ENCODE measurements at places on chromosomes 12 and 14. TPM values are rescaled to one million over a fixed set of nuclear protein-coding genes. Genes with fewer than 3 reads are reported as not detected.

The KRT74 gene
- not detected for total RNA-seq

DNA sequence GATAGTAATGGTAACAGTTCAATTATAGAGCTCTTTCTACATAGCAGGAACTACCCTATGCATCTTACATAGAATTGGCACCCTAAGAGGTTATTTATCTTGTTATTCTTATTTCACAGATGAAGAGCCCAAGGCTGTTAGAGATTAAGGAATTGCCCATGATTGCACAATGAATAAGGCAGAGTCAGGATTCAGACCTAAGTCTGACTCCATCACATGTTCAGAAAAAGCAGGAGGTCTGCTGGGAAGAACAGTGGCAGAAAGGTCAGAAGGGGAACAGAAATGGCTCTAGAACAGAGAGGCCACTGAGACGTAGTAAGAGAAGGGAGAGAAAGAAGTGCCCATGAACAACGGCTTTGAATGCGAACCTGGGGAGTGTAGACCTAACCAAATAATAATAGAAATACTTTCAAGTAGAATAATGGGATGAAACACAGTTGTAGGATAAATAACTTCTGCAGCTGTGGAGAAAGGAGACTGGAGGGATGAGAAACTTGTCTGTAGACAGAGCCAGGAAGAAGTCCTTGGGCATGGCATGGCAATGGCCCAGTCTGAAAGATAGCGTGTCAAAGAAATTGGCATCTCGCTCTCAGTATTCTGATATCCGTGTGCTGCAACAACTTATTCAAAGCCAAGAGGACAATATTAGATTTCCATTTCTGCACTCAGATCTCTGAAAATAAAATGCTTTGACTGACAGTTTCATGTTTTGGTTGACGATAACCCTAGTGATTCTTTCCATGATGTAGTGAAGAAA is 17.6 kb downstream of the MYBPC1 start:
- DNase-seq: no peak

DNA sequence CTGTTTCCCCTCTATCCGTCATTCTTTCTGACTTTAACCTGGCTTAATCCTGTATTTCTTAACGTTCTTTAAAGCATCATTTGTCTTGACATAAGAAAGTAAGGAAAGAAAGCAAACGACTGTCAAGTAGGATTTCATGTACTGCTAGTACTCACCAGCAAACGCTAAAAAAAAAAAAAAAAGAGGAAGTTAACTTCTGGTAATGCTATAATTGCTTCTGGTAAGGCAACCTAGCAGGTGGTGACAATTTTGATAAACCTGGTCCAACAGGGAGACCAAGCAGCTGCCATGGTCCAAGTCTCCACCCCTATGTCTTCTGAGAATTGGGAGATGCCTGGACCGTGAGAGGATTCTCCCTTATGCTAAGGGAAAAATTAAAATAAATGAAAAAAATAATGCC is 306.6 kb downstream of the DAD1 start:
- DNase-seq: no peak

DNA sequence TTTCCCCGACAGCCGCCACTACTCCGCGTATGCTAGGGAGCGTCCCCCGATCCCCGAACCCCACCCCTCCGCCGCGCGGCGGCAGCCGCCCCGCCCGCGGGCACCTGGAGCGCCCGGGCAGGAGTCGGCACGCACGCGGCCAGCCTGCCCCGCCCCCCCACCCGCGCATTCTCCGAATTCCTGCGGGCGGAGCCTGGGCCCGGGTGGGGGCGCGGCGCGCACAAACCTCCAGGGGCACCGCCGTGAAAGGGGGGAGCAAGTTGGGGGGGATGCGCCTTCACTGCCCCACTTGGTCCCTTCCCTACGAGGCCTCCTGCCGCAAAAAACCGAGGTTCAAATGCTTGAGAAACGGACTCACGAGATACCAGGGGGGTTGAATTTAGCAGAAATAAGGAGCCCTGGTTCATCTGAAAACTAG is 1.7 kb downstream of the AJUBA start:
- DNase-seq: peak; percentile 68

DNA sequence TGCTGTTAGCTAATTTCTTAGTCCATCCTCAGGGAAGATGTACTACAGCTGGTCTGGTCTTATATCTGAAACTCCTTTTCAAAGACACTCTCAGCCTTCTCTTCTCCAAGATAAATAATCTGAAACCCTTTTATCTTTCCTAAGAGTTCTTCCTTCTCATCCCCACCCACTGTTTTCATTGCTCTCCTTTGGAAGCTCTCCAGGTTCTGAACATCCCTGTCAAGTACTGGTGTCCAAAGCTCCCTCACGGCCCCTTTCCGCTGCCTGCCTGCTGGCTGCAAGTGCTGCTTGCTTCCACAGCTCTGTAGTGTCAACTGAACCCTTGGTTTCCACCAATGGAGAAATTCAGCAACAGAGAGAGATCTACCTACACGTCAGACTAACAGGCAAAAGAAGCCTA is 6.6 kb upstream of the SLC6A13 start:
- no peak for DNase-seq

GRCh38 chr12:76637807-76638206 is 78.2 kb upstream of the OSBPL8 start:
- peak; percentile 75 for DNase-seq

- peak; percentile 69 for DNase-seq
Observed at GRCh38 chr14:26863736-26864135, 265.9 kb upstream of the NOVA1 start.

GRCh38 chr12:64181430-64182291 is 40.4 kb downstream of the KICS2 start:
- DNase-seq: peak; percentile 98

The NRIP2 gene
- not detected for total RNA-seq

- no peak for DNase-seq
Observed at GRCh38 chr12:109815757-109816617, 17.2 kb downstream of the TRPV4 start.

DNA sequence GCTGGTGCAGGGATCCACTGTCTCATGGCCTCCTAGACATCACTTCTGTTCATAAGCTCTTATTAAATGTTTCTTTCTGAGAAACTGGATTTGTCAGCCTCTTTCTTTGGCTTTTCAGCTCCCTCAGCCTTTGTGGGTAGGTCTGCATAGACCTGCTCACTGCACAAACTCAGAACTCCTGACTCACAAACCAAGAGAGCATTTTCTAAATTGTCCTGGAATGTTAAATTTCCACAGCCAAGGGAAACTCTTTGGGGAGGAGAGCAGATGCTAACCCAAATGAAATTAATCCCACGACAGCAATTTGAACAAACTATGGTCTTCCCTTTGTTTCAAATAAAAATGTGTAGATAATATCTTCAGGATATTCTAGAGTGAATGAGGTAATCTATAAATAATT is 19.5 kb upstream of the CERS5 start:
- peak; percentile 75 for DNase-seq

GRCh38 chr14:82398256-82398655 is 864.6 kb upstream of the SEL1L start:
- DNase-seq: no peak

The NR1H4 gene
- total RNA-seq: not detected

DNA sequence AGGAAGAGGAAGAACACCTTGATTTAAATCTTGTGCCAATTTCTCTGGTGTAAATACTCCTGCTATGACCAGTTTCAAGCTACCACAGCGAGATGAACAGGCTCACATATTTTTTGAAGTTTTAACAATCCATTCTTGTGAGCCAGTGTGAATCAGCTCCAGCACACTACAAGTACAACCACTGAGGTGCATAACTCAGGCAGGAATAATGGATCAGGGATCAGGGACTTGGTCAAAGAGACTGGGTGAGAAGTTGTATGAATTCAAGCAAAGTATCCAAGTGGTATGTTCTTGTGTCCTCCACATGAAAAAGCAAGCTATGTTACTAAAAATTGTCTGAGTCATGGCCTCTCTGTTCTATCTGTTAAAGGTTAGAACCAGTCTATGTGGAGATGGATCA is 35.2 kb upstream of the KITLG start:
- peak; percentile 12 for DNase-seq

GRCh38 chr14:88870777-88871176 is 46.3 kb downstream of the TTC8 start:
- DNase-seq: no peak

GRCh38 chr14:52307905-52308304 is 6.2 kb upstream of the PTGER2 start:
- DNase-seq: no peak

GRCh38 chr12:106910202-106910601 is 45.5 kb upstream of the TMEM263 start:
- no peak for DNase-seq

- no peak for DNase-seq
Observed at GRCh38 chr12:62263966-62264365, 3.8 kb downstream of the USP15 start.

DNA sequence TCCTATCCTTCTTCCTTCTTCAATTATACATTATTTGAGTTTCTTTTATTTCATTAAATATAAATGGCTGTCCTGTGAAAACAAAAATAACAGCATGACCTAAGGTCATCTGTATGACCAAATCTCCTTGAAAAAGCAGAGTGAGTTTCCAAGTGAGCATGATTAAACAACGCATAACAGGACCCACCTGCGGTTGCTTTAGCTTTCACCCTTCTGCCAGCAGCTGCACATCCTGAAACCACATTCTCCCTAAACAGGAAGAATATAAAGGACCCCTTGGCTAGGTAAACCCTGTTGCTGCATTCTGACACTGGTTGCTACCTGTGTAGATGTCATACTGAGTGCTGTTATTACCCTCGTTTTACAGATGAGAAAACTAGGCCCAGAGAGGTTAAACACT is 42.8 kb upstream of the CPM start:
- DNase-seq: peak; percentile 39

GRCh38 chr12:72523754-72524153 is 251.6 kb downstream of the TRHDE start:
- DNase-seq: no peak
